ENCODE measurements at places on chromosomes 12 and 14.

- DNase-seq = no peak
Measured at GRCh38 chr14:26525085-26525484, 72.7 kb downstream of the NOVA1 start.

- DNase-seq = no peak
Measured at GRCh38 chr14:61558271-61558670, 137.0 kb upstream of the HIF1A start.

- DNase-seq = no peak
Measured at GRCh38 chr14:74756326-74756725, 6.8 kb upstream of the YLPM1 start.

DNA sequence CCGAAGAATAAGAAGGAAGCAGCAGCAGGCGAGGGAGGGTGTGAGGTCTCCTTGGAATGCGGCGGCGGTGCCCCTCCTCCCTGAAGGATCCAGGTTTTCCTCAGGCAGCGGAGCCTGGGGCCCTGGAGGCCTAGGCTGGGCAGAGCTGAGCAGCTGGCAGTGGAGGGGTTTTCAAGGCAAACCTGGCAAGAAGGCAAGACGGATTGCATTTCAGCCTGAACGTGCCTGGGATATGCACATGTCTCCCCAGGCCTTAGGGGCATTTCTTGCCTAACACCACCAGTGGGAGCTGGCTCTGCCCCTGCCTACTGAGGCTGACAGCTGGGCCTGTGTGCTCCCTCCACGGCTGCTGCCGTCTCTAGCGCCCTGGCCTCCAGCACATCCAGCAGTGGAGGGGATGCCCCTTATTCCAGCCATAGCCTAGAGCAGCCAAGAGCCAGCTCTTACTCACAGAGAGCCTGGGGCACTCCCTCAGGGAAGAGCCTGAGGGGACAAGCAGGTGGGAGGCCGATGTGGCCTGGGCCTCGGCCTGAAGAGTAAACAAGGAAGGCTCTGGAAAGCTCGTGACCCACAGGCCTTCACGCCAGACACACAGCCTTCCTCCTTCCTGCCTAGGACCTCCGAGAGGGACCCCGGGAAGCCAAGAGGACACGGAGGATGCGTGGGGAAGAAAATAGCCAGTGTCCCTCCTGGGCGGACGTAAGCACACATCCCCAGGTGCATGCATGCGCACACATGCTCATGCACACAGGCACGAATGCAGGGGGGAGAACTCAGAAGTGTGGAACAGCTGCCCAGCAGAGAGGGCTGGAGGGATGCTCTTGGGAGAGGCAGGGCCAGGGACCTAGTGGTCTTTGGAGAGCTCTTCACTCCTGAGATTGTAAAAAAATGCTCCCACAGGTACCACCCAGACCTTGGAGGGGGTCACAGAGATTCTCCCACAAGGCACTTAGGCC is 23.0 kb upstream of the EIF2B2 start:
- no peak for DNase-seq

GRCh38 chr12:88471331-88472045 is 108.8 kb downstream of the KITLG start:
- DNase-seq = no peak

GRCh38 chr12:71865166-71865713 is 25.7 kb downstream of the TBC1D15 start:
- DNase-seq = no peak

GRCh38 chr14:95523815-95524448 is 7.5 kb upstream of the SYNE3 start:
- DNase-seq = no peak

DNA sequence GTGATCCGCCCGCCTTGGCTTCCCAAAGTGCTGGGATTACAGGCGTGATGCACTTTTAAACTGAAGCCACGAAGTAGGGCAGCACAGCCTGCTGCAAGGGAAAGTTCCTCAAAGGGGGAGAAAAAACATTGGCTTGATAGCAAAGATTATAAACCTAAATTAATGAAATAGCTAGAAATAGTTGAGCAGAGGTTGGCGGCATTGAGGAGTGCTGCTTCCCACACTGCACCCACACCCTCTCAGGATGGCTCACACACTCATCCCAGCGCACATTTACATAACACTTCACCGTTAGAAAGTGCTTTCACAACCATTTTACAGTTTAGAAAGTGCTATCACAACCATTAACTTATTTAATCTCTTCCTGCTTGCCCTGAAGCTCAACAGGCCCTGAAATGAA is 44.4 kb upstream of the TCL1A start:
- no peak for DNase-seq

- no peak for DNase-seq
Measured at GRCh38 chr12:115044073-115044472, 360.1 kb upstream of the TBX3 start.

DNA sequence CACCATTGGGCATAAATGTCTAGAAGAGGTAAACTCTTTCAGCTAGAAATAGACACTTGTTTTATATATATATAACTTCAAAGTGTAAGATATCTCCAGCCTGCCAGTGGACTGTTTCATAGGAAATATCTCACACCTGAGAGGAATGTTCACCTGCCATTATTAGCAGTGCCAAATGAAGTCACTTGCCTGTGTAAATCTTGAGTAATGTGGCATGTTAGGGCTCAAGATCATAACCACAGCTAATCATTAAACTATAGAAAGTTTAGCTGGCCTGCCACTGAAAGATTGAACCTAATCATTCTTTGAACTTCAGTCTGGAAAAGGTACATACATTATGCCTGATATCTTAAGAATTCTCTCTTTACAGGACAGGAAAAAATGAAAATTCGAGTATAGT is 25.5 kb upstream of the KCNJ8 start:
- no peak for DNase-seq

GRCh38 chr12:12239127-12239526 is 27.7 kb downstream of the LRP6 start:
- no peak for DNase-seq
